ENCODE measurements at places on chromosomes 3 and 15.

DNA sequence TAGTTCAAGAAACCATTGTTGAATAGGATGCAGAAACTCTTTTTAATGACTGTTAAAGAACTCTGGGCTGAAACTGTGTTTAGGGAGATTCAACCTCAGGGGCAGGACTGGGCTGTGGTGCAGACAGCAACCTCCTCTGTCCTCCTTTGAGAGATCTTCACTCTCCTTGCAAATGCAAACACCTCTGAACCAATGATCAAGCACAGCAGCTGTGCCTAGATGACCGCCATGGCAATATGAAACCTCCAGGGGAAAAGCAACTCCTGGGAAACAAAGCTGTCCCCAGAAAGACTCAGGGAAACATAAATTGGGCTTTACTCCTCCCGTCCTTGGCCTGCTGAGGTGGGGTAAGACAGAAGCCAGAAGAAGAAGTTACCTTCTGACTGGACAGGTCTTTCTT, 52.6 kb downstream of the TBC1D2B start:
- DNase-seq = no peak

GRCh38 chr3:125129512-125129997, 73.8 kb upstream of the HEG1 start:
- DNase-seq = no peak

- no peak for DNase-seq
Observed at GRCh38 chr3:119781330-119782198, at the start of gene NR1I2. NR1I2 (plus strand) TSS chr3:119782101.

DNA sequence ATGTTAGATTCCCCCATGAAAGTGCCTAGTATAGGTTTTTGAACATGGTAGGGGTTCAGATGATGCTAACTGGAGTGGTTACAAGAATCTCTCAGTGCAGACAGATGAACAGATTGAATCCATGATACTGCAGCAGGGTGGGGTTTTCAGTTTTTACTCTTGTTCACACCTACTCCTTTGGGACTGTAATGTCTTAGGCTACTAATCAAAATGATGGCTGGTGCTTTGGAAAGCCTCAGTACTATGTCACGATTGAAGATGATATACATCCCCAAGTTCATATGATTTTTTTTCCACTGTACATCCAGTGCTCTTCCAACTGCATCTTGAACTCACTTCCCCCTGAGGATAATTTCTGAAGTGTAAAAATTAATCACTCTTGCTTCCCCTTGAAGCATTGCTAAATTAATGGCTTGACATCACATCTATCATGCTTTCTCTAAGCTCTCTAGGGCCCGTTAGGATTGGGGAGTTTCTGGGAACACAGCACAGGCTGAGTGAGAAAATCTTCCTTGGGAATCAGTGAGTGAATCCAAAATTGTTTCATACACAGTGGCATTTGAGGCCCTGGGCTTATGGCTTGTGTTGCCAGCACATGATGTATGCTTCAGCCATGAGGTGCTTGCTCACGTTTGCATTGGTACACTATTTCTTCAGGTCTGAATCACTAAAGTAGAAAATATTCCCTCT, 115.0 kb upstream of the TPRG1 start:
- no peak for DNase-seq

DNA sequence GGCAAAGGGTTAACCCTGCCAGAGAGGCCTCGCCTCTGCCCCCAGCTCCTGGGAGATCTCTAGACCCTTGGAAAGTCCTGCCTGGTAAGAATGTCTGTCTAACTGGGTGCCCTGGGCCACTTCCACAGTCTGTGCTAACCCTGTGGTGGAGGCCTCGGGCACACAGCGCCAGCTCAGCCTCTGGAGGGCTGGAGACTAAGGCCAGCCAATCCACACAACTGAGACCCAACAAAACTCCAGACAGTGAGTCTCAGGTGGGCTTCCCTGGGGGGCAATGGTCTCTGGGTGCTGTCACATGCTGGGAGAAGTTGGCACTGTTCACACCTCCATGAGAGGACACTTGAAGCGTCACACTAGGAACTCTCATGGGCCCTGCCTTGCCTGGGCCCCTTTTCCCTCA, 19.5 kb downstream of the ZXDC start:
- no peak for DNase-seq

- DNase-seq = no peak
Observed at GRCh38 chr3:57952208-57952631, 56.0 kb upstream of the FLNB start.

GRCh38 chr15:96416934-96417759, 86.6 kb downstream of the NR2F2 start:
- DNase-seq = no peak
